ENCODE measurements at places on chromosomes 1 and 21.
A peak's percentile ranks its signal among the peaks of the same experiment; 100 is the strongest.

DNA sequence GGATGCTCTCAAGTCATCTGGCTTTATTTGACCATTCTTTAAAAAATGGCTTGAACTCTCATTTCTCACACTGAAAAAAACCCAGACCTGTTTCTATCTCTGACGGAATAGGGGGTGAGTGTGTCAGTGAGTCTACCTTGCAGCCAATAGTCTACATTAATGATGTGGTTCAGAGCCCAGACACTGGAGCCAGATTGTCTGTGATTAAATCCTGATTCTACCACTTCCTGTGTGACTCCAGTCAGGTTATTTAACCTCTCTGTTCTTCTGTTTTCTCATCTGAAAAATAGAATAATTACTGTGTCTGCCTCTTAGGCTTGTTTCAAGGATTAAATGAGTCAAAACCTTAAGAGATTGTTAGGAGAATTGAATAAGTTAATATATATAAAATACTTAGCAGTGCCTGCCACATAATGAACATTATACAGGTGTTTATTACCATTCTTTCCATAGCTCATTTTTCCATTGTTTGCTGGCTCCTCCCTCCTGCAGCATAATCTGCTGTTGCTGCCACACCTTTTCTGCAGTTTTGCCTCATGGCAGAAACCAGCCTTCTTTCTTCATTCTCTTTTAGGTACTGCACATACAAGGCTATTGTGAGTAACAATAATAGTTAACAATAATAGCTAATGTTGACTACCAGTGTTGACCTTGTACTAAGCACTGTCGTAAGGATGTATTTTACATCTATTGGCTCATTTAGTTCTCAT, 157.6 kb upstream of the IVNS1ABP start:
- no peak for DNase-seq

DNA sequence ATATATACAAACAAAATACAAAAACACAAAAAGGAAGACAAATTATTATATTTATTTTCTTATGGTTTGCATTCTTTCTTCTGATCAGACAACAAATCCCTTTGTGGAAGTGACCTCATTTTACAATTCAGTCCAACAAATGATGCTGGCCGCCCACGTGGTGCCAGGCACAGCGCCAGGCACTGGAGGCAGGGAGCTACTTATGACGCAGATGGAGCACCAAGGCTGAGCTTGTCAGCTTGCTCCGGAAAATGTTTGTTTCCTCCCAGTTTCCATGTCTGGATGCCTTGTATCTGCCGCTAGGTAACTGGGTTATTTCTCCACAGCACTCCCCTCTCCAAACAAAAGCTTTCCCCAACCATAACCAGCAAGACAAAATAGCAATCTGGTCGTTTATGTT, 30.7 kb upstream of the CD34 start:
- DNase-seq = peak; percentile 86

DNA sequence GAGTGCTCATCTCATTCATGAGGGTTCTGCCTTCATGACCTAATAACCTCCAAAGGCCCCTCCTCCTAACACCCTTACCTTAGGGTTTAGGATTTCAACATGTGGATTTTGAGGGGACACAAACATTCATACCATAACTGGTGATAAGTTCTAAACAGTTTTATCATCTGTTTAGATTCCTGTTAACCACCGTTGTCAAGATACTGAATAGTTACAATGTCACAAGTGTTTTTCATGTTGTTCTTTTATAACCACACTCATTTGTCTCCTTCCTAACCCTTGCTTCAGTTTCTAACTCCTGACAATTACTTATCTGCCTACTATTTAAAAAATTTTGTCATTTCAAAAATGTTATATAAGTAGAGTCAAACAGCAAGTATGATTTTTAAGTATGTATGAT, 86.0 kb downstream of the NCAM2 start:
- no peak for DNase-seq

DNA sequence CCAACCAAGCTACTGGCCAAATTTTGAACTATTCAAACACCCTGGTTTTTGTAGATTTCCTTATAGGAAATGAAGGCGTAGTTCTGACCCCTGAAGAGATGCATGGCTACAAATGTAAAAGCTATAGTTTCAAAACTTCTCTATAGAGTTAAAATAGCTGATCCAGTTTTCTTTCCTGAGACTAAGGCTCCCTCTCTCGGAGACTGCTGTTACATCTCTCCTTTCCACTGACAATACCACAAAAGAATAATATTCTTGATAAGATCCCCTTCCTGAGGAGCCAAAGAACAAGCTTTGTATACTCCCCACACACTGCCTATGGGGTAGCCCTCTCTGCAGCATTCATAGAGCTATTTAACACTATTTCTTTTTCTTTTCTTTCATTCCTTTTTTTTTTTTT, 6.7 kb upstream of the CFAP126 start:
- DNase-seq = no peak

GRCh38 chr21:34974162-34974981, 74.7 kb downstream of the RUNX1 start:
- DNase-seq = no peak

GRCh38 chr1:92859400-92860039, 27.7 kb downstream of the RPL5 start:
- DNase-seq = no peak

DNA sequence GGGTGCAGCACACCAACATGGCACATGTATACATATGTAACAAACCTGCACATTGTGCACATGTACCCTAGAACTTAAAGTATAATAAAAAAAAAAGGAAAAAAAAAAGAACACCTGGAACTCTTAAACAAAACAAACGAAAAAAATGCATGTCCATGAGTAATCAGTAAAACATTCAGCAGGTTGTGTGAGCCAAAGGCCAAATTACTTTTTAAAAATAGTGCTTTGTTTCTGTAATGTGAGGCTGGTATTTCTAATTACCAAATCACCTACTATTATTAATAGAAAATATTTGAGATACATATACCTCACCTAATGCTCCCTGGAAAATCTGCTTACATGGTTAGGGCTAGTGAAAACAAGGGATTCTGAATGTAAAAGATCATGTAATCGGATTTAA, 294.4 kb upstream of the NR5A2 start:
- DNase-seq = no peak

DNA sequence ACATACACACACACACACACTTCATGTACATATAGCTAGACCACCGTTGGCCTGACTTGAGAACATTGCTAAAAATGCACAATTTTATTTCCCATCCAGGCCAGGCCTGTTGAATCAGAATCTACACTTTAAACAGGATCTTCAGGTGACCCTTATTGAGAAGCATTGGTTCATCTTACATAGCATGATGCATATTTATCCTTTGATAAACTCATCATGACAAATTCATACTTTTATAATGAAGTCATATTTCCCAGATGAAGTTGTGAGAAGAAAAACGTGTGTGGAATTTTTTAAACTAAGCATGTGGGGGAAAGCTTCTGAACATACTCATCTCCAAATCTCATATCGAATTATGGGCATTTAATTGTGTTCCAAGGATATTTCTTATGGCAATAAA, 877.7 kb downstream of the MRPL39 start:
- DNase-seq = no peak

DNA sequence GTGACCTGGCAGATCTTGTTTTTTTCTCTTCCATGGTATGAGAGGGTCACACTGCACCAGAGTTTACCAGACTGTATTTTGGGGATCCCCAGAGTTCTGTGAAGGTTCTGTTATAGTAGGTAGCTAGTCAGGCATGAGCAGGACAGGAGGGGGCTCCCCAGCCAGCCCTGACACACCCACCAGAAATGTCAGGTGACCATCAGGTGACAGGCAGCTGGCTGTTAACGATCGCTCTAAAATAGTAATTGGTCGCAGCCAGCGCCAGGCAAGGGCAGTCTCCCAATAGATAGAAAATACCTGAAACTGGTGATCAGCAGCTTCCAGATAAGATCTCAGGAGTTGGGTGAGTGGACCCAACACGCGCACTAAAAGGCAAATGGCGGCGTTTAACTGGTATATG, 264.9 kb downstream of the RHOU start:
- no peak for DNase-seq

- DNase-seq = no peak
These were observed 8.5 kb downstream of the CCT8 start for GRCh38 chr21:29064850-29065481.

- DNase-seq = no peak
These were observed 1341.3 kb downstream of the MRPL39 start for GRCh38 chr21:24265987-24266386.

DNA sequence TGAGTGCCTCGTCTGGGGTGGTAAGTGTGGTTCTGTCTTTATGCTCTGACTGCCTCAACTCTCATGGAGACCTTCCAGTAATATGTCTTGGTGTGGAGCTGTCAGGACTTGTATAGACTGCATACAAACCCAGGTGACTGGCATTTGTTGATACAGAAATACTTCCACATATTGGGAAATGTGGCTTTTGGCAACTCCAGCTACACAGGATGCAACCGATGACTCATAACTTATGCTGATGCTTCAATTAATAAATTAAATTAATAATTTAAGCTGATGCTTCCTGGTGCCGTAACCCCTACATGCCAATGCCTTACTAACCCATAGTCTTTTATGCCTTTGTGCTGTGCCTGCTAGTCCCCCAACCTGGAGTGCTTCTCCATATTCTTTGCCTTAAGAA, 72.3 kb upstream of the ARTN start:
- no peak for DNase-seq

DNA sequence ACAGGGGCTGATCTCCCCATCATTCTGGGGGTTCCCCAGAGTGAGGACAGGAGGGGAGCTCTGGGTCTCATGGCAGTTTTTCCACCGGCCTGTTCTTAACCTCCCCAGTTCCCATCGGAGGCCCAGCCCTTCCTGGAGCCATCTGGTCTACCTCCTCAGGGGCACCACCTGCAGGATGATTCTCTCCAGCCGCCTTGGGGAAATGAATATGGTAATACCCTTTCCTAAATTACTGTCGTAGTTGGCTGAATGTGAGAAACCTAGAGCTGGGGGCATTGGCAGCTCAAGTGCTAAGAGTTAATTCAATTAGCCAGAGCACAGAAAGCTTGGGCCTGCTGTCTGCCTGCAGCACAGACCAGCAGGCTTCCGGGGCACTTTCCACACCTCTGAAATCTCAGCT, 64.9 kb downstream of the TAS1R2 start:
- no peak for DNase-seq

GRCh38 chr1:41483001-41483850, 1.3 kb downstream of the EDN2 start:
- no peak for DNase-seq

DNA sequence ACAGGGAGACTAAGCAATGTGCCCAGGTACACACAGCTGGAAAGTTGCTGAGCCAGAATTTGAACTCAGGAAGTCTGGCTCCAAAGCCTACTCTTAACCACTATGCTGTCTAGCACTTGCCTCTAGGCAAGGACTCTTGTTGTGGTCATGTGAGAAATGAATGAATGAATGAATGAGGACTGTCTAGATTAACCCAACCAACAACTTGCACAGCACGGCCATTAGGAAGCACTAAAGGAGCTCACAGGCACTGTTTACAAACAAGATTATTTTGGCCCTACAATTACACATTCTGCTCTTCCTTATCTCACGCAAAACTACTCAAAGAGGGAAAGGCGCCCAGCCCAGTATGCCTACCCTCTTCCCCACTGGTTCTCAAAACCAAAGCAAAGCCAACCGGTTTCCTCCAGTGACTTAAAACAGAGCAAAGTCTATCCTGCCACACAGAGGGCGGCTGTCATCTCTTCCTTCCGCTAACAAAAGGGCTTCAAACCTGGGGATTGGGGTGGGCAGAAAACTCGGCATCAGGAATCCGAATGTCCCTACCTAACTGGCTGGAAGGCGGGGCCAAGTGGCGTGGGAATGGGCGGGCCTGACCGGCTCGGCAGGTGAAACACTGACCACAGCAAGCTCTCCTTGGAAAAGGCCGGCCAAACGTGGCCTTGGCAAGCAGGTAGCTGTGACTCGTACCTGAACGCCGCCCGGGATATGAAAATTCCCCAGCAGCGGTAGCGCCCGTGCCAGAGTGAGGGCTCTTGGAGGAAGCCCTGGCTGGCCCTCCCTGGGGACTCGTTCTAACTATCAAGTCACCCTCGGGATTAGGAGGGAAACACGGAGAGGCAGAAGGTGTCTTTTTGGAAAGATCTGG, 948 bp downstream of the STK40 start:
- peak; percentile 54 for DNase-seq

DNA sequence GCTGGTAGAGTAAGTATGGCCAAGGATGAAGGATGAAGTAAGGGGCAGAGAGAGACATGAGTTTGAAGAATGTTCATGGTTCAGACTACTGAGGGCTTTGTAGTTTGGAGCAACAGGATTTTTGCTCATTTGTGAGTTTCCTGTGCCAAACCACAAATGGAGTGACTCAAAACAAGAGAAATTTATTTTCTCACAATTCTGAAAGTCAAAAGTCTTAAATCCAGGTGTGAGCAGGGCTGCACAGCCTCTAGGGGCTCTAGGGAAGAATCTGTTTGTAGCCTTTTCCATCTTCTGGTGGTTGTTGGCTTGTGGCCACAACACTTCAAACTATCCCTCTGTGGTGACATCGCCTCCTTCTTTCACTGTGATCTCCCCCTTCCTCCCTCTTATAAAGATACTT, 58.9 kb downstream of the RHOU start:
- DNase-seq = no peak

DNA sequence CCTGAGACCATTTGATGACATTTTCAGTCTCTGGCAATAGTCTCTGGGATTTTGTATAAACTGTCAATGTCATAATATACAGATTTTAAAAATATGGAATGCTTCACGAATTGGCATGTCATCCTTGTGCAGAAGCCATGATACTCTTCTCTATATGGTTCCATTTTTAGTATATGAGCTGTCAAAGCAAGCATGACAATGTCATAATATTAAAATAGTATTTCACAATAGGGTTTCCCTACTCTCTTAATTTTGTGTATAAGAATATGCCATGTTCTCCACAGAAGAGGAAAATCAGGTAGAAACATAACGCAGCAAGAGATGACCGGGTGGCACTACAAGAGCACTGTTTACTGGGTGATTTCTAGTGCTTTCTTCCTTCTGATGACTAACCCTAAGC, 8.3 kb upstream of the DIPK1A start:
- no peak for DNase-seq

- no peak for DNase-seq
These were observed 22.6 kb downstream of the MIS18A start for GRCh38 chr21:32256251-32256650.

DNA sequence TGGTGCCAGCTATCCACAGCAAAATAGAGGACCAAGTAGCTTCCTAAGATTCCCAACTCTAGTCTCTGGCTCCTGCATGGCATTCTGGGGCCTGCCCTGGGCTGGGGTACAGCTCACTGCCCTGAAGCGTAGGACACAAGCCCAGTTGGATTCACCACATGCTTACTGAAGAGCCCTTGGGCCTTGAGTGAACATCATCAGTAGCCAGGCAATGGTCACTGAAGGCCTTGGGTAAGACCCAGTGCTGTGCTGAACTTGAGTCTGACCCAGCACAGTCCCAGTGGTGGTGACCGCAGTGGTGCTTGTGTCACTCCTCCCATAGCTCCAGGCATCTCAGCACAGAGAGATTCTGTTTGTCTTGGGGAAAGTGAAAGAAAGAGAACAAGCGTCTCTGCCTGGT, 7.7 kb upstream of the LCE3A start:
- no peak for DNase-seq

Measured in femur (tissue), 1 donor.